ENCODE measurements at places on chromosomes 4 and X. TPM values are rescaled to one million over a fixed set of nuclear protein-coding genes. Genes with fewer than 3 reads are reported as not detected.
A peak's percentile ranks its signal among the peaks of the same experiment; 100 is the strongest.

- DNase-seq: no peak
These were observed 172.6 kb downstream of the FHIP1A start for GRCh38 chr4:151581570-151581969.

GRCh38 chr4:151418385-151418784 lies 9.4 kb downstream of the FHIP1A start:
- no peak for DNase-seq

DNA sequence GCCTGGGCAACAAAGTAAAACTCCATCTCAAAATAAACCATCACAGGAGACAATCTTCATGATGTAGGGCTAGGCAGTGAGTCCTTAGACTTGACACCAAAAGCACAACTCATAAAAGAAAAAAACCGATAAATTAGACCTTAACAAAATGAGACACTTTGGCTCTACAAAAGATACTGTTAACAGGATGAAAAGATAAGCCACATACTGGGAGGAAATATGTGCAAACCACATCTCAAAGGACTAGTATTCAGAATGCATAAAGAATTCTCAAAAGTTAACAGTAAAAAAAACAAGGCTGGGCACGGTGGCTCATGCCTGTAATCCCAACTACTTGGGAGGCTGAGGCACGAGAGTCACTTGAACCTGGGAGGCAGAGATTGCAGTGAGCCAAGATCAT lies 13.2 kb downstream of the EFHC2 start:
- no peak for DNase-seq

- peak; percentile 10 for DNase-seq
These were observed 63.2 kb downstream of the PHEX start for GRCh38 chrX:22095286-22095685.

GRCh38 chr4:88104902-88105610 lies 53.4 kb downstream of the ABCG2 start:
- no peak for DNase-seq

Gene CSAG3
- not detected for total RNA-seq

Gene PHEX
- not detected for total RNA-seq

DNA sequence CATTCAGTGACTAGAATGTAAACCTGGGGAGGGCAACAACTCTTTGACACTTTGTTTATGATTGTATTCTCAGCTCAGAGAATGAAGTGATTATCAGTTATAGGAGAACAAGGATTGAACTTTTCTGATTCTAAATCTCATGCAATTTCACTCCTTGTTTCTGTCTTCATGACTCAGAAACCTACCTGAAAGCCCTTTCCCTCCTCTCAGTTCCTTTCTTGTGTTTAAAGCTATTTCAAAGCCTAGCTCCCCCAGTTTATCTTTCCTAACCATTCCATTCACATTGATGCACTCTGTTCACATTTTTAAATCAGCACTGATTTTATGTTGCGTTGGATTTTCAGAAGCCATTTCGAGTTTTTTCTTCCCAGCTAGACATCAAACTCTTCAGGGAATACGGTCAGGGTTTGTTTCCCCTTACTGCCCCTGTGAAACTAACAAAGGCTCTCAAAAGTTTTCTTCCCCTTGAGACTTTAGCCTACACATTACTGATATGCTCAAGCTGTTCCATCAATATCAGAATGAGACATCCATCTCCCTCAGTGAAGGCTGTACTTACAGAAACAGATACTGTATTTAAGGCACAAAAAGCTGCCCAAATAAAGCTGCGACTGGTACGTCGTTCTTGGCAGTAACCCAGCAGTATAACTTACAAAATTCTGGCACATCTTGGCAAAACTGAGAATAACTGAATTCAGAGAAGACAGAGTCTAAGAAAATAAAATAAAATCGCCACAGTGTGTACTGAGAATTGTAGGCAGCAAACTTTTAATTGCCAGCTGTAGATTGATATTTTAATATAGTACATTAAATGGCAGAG lies 31.0 kb downstream of the SRPX start:
- no peak for DNase-seq

Data from transverse colon (tissue), 4 donors.